ENCODE measurements at places on chromosomes 2 and 18. TPM values are rescaled to one million over a fixed set of nuclear protein-coding genes. Genes with fewer than 3 reads are reported as not detected.

DNA sequence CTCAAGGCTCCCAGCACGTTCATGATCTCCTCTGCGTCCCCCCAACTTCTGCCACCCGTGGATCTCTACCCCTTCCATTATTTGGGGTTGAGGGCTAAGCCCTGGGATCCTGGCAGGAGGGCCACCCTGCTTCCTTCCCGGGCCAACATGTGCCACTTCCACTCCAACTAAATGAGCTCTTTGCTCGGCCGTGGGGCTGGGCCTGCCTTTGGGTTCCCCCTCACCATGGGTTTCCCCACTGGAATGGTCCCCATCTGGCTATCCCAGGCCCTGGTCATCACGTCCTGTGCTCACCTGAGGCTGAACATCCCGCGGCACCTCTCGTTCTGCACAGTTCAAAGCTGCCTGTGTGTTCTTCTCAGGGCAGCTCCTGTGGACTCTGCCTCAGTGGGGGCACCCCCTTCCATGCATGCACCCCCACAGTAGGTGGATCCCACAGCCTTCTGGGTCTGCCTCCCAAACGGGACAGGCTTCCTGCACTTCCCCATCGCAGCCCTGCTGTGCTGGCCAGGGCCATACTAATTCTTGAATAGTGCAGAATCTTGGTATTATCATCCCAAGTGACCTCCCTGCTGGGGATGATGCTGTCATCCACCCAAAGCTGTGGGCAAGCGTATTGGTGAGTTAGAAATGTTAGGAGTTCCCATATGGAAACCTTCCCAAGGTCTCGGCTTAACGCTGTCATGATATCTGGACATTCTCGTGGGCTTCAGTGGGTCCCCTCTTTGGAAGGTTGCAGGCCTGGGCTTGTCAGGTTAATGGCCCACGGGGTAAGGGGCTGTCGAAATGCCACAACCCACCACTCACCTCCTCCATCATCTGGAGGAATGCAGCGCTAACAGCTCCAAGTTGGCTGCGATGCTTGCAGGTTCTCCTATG is 150.5 kb upstream of the TWIST2 start:
- no peaks in the 10 kb centered on the region for H3K36me3 ChIP-seq
- no peak overlapping the region for H3K4me3 ChIP-seq
- no peak for DNase-seq

DNA sequence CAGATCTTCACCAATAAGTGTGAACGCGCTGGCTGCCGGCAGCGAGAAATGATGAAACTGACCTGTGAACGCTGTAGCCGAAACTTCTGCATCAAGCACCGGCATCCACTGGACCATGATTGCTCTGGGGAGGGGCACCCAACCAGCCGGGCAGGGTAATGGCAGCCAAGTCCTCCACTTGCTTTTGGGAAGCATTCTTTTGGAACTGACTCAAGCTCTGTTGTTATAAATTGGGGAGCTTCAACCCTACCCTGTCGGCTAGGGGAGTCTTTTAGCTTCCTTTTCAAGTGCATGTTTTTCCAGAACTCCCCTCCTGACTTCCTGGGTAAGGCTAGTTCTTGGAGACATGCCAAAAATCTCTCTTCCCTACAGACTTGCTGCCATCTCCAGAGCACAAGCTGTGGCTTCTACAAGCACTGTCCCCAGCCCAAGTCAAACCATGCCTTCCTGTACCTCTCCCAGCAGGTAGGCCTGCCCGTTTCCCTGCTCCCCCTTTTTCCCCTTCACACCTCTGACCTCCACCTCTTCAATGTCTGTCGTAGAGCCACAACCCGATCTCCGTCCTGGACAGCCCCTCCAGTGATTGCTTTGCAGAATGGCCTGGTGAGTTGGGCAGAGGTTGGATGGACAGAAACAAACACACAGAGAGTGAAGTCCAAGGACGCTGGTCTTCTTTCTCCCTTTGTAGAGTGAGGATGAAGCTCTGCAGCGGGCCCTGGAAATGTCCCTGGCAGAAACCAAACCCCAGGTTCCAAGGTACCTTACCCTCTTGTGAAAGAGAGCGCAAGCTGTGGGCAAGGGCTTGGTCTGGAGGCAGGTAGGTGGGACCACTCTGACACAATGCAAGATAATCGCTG is 1.5 kb downstream of the ZFAND2B start:
- no peak for DNase-seq
- peaks cover 16% of the 10 kb centered on the region for H3K4me1 ChIP-seq
- H3K27me3 ChIP-seq, result no peaks in the 10 kb centered on the region
- H3K27ac ChIP-seq, result no peak overlapping the region

- H3K4me1 ChIP-seq, result peaks cover 28% of the 10 kb centered on the region
- H3K36me3 ChIP-seq, result no peaks in the 10 kb centered on the region
- no peaks in the 10 kb centered on the region for H3K27me3 ChIP-seq
- DNase-seq, result no peak
Observed at GRCh38 chr2:85259879-85260278, 67.9 kb downstream of the TGOLN2 start.

DNA sequence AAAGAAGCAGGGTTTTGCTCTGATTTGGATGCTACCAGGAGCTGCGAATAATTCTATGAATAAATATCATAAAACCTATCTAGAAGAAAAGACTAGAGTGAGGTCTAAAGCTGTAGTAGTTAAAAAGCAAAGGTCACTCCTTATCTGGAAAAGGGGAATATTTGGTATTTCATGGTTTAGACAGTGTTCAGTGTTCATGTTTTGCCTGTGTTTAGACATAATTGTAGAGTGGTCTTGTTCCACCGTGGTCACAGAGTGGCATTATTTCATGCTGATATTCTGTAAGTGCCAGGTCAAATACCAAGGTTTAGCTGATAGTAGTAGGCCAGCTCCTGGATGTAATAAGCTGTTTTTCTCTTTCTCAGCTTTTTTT is 10.8 kb downstream of the SPAST start:
- no peak for DNase-seq
- H3K4me3 ChIP-seq, result no peak overlapping the region
- no peaks in the 10 kb centered on the region for H3K27me3 ChIP-seq
- H3K36me3 ChIP-seq, result no peaks in the 10 kb centered on the region
- H3K27ac ChIP-seq, result no peak overlapping the region

GRCh38 chr2:88697370-88698026 is 6.0 kb downstream of the RPIA start:
- peaks cover 7% of the 10 kb centered on the region for H3K36me3 ChIP-seq
- H3K4me3 ChIP-seq, result no peak overlapping the region
- no peaks in the 10 kb centered on the region for H3K27me3 ChIP-seq
- DNase-seq, result no peak
- peaks cover 4% of the 10 kb centered on the region for H3K4me1 ChIP-seq

DNA sequence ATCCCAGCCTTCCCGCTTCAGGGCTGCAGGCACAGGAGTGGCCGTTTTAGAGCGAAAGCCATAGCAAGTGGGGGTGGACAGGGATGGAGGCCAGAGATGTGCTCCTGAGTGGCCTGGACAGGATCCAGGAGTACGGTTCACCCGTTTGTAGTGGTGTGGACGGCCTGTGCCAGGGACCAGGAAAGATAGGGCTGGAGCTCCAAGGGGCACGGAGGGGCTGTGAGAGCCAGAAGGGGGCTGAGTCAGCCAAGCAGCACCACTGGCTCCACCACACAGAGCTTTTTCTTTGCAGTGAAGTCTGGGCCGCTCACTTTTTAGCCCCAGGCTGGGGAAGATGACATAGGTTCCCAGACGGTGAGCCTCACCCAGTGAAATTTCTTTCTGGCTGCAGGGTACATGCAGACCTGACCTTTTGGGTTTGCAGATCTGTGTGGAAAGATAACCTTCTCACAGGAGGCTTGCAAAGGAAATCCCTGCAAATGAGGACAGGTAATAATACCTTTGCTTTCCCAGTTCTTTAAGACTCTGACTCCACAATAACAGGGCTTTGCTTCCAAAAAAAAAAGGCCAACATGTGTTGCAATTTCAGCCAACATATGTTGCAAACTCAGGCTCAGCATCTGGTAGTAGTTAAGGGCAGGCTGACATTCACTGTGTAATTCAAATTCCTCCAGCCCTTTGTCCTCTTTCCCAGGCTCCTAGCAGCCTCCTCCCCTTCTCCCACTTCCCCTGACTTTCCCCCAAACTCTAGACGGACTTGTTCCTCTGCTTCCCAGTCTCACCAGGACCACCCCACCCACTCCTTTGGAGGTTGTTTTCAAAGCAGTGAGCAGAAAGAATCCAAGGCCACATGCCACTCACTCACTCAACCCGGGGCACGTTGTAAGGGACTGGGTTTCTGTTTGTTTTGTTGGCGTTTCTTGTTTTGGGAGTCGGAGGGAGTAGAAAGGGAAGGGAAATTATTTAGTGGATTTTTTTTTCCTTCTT is 20.3 kb upstream of the LAPTM4A start:
- H3K4me3 ChIP-seq, result no peak overlapping the region
- peaks cover 44% of the 10 kb centered on the region for H3K4me1 ChIP-seq
- H3K36me3 ChIP-seq, result no peaks in the 10 kb centered on the region
- peak overlapping the region; percentile 85 for H3K27ac ChIP-seq
- no peaks in the 10 kb centered on the region for H3K27me3 ChIP-seq
- DNase-seq, result no peak

XRCC5 gene
- polyA plus RNA-seq, result 521 TPM

- peaks cover 25% of the 10 kb centered on the region for H3K4me1 ChIP-seq
- DNase-seq, result no peak
- H3K36me3 ChIP-seq, result no peaks in the 10 kb centered on the region
- no peak overlapping the region for H3K27ac ChIP-seq
- no peaks in the 10 kb centered on the region for H3K27me3 ChIP-seq
Observed at GRCh38 chr2:85434696-85435095, 16.2 kb downstream of the SH2D6 start.

DNA sequence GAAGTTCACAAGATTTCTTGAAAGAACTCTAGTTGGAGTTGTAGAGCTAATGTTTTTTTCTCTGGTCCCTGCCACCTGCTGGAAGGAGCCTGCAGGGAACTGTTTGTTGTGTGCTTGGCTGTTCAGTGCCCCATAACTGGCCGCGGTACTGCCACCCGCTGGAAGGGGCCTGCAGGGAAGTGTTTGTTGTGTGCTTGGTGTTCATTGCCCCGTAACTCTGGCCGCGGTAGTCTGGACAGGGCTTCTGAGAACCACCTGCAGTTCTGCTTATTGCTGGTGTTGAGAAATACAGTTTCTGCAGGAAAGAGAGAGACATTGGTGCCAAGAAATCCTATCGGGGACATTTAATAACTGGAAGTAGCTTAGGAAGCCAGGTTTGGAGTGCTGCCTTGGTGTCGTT is 58.1 kb downstream of the AGAP1 start:
- H3K27ac ChIP-seq, result no peak overlapping the region
- no peaks in the 10 kb centered on the region for H3K27me3 ChIP-seq
- no peaks in the 10 kb centered on the region for H3K36me3 ChIP-seq
- H3K4me3 ChIP-seq, result no peak overlapping the region

GRCh38 chr2:231336236-231336635 is 59.3 kb upstream of the B3GNT7 start:
- H3K4me1 ChIP-seq, result peaks cover 6% of the 10 kb centered on the region
- no peak overlapping the region for H3K27ac ChIP-seq
- H3K36me3 ChIP-seq, result peaks cover 2% of the 10 kb centered on the region
- DNase-seq, result no peak
- H3K4me3 ChIP-seq, result no peak overlapping the region

GRCh38 chr18:68431111-68431921 is 283.6 kb downstream of the TMX3 start:
- H3K4me1 ChIP-seq, result peaks cover 41% of the 10 kb centered on the region
- H3K36me3 ChIP-seq, result no peaks in the 10 kb centered on the region
- no peak overlapping the region for H3K27ac ChIP-seq
- H3K4me3 ChIP-seq, result no peak overlapping the region

DNA sequence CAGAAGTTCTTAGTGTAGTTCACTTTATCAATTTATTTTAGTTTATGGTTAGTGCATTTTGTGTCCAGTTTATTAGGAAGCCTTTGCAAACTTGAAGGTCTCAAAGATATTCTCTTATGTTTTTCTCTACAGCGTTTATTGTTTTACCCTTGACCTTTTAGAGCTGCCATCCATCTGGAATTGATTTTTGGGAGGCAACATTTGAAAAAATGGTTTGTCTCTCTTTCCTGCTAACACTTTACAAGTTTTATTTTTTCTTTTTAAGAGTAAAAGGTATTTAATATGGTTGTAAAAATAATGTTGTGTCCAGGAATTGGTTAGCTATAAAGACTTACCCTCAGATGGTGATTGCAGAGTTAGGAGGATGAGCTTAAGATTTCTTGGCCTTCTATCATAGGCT is 14.0 kb downstream of the GORASP2 start:
- no peaks in the 10 kb centered on the region for H3K4me1 ChIP-seq
- H3K36me3 ChIP-seq, result no peaks in the 10 kb centered on the region
- DNase-seq, result no peak
- H3K27ac ChIP-seq, result no peak overlapping the region
- H3K4me3 ChIP-seq, result no peak overlapping the region

DNA sequence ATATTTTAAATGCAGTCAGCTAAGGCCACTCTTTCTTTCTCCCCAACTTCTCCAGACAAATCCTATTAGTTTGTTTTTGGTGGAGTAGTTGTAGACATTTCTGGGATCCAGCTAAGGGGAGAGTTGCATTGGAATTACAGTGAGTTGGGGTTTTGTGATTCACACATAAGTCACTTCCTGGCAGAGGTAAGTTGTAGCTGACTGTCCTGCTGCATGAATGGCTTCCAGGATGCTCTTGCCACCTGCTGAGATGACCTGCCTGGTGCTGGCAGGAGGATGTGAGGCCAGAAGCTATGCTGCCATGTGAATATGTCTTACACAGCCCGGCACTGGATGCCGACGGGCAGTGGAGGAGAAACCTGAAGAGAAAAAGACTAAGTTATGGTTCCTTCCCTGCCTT is 243.7 kb downstream of the TDRD15 start:
- no peak for DNase-seq
- no peaks in the 10 kb centered on the region for H3K36me3 ChIP-seq
- H3K4me3 ChIP-seq, result no peak overlapping the region
- no peaks in the 10 kb centered on the region for H3K27me3 ChIP-seq
- H3K4me1 ChIP-seq, result peaks cover 11% of the 10 kb centered on the region

- no peaks in the 10 kb centered on the region for H3K36me3 ChIP-seq
- no peaks in the 10 kb centered on the region for H3K4me1 ChIP-seq
- no peaks in the 10 kb centered on the region for H3K27me3 ChIP-seq
- no peak overlapping the region for H3K4me3 ChIP-seq
Observed at GRCh38 chr2:176892676-176893226, 319.8 kb upstream of the HNRNPA3 start.

- DNase-seq, result no peak
- H3K4me1 ChIP-seq, result no peaks in the 10 kb centered on the region
- no peaks in the 10 kb centered on the region for H3K36me3 ChIP-seq
- no peaks in the 10 kb centered on the region for H3K27me3 ChIP-seq
- H3K27ac ChIP-seq, result no peak overlapping the region
- H3K4me3 ChIP-seq, result no peak overlapping the region
Observed at GRCh38 chr2:65957454-65957853, 477.5 kb upstream of the MEIS1 start.

GRCh38 chr2:66434679-66435548 is at the start of gene MEIS1:
TSS of gene MEIS1 (plus strand) at chr2:66435125. CDS start at chr2:66435857, 732 bp downstream.
- peak; percentile 65 for DNase-seq
- H3K27me3 ChIP-seq, result no peaks in the 10 kb centered on the region
- peaks cover 10% of the 10 kb centered on the region for H3K4me1 ChIP-seq
- peak within 1 kb of the TSS; percentile 56 for H3K27ac ChIP-seq
- H3K36me3 ChIP-seq, result no peaks in the 10 kb centered on the region

- H3K4me3 ChIP-seq, result no peak overlapping the region
- no peaks in the 10 kb centered on the region for H3K27me3 ChIP-seq
- H3K27ac ChIP-seq, result no peak overlapping the region
- DNase-seq, result no peak
Observed at GRCh38 chr2:102927854-102928267, 166.0 kb downstream of the TMEM182 start.

Data from keratinocyte (primary cell).